ENCODE measurements at places on chromosomes 1 and 21.
A peak's percentile ranks its signal among the peaks of the same experiment; 100 is the strongest.

- no peak for DNase-seq
Measured at GRCh38 chr1:38133756-38134155, 87.2 kb upstream of the POU3F1 start.

- no peak for DNase-seq
Measured at GRCh38 chr1:20115479-20115878, 3.9 kb downstream of the PLA2G2D start.

DNA sequence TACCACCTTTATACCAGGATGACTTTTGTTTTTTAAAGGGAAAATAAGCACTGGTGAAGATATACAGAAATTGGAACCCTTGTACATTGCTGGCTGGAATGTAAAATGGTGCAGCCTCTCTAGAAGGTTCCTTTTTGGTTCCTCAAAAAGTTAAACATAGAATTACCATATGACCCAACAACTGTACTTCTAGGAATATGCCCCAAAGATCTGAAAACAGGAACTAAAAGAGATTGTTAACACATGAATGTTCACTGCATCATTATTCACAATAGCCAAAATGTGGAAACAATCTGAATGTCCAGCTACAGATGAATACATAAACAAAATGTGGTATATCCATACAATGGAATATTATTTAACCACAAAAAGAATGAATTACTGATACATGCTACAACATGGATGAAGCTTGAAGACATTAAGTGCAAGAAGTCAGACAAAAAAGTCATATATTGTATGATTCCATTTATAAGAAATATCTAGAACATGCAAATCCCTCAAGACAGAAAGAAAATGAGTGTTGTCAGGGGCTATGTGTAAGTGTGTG, 84.9 kb upstream of the DMRTA2 start:
- peak; percentile 44 for DNase-seq

DNA sequence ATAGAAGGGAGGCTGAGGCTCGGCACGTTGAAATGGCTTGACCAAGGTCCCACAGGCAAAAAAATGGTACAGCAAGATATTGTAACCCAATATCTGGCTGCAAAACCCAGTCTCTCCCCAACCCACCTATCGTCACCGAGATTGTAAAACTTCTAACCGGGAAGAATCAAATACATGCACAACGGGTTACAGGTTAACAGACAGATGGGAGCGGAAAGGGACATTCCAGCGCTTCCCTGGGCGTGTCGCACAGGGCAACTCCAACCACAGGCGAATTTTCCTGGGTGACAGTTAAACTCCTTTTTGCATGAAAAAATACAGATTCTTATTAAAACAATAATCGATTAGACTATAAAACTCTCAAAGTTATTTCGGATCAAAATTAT, 31.8 kb upstream of the JUN start:
- DNase-seq = peak; percentile 46

GRCh38 chr1:237258871-237259270, 216.9 kb downstream of the RYR2 start:
- no peak for DNase-seq

DNA sequence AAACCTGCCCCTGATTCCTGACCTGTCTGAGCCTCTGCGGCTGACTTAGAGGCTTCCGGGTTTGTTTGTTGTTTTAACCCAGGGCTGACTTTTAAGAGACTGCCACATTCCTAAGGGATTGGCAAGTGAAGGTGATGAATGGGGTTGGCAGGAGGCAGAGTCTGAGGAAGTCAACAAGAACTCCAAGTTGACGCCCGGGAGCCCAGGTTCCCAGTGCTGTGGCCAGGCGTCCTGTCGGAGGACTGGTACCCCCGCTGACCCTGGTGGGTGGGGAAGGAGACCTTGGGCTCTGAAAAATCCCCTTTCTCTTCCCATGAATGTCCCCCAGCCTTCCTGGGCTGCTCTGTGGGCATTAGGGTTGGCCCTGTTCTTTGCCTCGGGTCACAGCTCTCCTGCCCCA, 19.7 kb upstream of the EPS8L3 start:
- DNase-seq = no peak

- no peak for DNase-seq
Measured at GRCh38 chr1:9835758-9836631, 12.2 kb upstream of the CLSTN1 start.

DNA sequence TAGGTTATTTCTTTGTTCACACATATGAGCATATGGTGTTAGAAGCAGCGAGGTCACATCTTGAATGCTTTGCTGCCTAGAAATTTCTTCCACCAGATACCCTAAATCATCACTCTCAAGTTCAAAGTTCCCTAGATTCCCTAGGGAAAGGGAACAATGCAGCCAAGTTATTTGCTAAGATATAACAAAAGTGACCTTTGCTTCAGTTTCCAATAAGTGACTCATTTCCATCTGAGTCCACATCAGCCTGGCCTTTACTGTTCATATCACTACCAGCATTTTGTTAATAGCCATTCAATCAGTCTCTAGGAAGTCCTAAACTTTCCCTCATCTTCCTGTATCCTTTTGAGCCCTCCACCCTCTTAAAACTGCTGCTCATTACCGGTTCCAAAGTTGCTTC, 1502.5 kb downstream of the KCNT2 start:
- no peak for DNase-seq

DNA sequence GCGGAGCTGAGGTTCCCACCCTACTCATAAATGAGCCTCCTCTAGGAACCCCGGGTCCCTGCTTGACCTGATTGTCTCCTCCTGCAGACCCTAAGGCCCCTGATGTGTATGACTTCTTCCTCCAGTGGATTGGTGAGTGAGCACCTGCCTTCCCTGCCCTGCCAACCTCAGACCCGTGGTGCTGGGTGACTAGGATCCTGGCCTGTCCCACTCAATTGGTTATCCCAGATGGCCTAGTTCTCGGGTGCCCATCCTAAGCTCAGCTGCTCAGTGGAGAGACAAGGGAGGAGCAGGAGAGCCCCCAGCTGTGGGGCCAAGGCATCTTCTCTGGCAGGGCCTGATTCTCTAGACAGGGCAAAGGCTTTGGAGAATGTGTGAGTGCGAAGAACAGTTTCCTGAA, 12.2 kb downstream of the CYP4B1 start:
- DNase-seq = no peak

DNA sequence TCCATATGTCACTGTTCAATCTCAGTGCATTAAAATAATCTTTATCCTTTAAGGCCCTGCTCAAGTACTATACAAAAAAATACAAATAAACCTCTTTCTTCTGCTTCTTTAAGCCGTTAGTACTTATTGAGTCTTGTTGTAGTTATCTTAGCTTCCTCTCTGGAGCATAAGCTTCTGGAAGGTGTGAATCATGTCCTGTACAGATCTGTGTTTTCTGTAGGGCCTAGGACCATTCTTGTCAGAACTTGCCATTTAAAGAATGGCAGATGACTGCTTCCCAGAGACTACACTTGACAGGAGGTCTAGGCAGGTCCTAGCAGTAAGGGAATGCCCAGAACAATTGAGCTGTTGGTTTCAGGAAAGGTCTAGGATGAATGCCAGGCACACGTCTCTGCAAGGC, 12.9 kb downstream of the NEK7 start:
- peak; percentile 51 for DNase-seq

DNA sequence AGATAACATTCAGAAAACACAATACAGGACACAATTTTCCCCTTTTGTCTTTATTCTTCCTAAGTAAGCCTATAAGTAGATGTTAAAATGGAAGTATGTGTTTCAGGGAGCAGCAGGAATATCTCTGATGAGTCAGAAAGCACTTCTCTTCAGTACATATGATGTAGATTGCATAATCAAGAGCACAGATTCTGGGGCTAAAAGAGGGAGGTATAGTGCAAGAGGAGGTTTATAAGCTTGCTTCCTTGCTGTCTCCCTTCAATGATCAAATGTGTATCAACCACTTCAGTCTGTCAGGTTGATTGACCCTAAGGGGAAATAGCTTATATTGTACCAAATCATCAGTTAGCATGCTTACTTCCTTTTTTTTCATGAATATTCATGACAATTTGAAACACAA, 822.8 kb downstream of the BRINP3 start:
- DNase-seq = no peak

GRCh38 chr1:25197982-25198662, 34.2 kb downstream of the SYF2 start:
- DNase-seq = peak; percentile 46

GRCh38 chr1:180674603-180675530, 43.0 kb downstream of the XPR1 start:
- DNase-seq = peak; percentile 18

DNA sequence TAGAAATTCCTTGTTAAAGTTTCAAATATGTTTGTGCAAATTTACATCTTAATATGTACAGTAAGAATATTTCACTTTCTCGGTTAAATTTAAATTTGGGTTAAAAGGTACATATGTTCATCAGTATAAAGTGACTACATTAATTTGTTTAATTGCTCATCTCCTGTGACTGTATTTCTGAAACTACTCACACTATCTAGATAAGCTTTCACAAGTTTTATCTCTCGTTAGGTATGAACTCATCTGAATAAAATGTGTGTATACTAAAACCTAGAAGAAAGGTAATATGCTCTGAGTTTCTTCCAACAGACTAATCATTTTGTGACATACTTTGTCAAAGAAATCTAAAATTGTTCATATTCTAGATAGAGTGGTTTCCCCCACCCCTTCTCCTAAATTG, 150.7 kb downstream of the PATJ start:
- DNase-seq = no peak

DNA sequence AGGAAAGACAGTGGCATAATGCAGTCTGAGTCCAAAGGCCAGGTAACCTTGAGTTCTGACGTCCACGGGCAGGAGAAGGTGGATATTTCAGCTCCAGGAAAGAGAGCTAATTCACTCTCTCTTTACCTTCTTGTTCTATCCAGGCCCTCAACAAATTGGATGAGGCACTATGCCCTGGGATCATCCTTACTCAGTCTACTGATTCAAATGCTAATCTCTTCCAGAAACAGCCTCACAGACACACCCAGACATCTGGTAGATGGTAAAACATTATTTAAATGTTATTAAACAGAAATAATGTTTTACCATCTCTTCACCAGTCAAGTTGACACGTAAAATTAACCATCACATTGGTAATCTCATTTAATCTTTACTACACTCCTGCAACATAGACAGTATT, 73.0 kb downstream of the RBM11 start:
- no peak for DNase-seq

DNA sequence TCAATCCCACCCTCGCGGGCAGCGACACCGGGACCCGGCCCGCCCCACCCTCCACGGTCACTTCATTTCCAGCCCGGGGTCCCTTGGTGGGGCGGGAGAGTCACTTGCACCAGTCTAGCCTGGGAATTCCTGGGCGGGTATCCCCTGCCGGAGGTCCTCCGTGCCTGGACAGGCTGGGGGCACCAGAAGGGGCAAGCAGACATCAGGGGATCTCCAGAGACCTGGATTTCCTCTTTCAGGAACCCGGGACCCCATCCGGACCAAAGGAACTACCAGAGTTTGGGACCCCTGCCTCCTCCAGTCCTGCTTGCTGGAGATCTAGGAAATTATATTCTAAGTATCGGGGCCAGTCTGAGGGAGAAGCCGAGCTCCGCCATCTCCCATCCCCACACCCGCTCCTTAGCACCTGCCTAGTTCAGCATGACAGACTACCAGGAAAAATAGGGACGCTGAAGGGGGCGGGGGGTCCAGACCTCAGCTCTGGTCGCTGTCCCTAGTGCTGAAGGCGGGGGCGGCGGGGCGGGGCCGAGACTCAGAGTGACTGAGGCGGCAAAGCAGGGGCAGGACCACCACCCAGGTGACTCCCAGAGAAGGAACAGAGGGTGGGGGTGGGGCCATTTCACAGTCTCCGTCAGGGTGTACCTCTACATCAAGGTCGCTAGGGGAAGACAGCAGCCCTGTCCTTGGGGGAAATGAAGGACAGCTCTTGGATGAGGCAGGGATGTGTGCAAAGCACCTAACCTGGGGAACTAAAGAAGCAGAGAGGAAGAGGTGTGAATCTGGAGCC, 832 bp downstream of the HCN3 start:
- peak; percentile 79 for DNase-seq

- DNase-seq = no peak
Measured at GRCh38 chr1:15275921-15276683, 29.1 kb downstream of the FHAD1 start.

DNA sequence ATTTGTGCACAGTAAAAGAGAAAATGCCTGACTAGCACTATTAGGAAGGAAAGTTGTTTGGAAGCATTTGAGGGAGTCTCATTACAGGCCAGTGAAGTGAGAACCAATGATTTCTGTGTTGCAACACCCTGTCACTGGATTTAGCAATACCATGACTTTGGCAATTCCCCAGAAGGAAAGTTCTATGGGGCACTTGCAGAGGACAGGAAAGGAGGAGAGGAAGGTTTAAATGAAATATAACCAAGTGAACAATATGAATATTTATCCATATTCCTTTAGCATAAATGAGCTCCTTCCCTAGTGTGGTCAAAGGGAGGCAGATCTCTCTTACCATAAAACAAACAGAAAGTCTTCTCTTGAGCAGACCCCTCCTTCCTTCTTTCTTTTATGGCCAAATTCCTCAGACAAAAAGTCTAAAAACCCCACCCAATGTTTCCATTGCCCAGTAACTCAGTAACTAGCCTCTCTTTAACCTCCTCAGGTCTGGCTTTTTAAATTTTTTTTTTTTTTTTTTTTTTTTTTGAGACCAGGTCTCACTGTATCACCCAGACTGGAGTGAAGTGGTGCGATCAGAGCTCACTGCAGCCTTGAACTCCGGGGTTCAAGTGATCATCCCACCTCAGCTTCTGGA, 5.5 kb downstream of the TLR5 start:
- DNase-seq = peak; percentile 38

GRCh38 chr1:219902951-219903350, 25.4 kb downstream of the SLC30A10 start:
- DNase-seq = no peak

DNA sequence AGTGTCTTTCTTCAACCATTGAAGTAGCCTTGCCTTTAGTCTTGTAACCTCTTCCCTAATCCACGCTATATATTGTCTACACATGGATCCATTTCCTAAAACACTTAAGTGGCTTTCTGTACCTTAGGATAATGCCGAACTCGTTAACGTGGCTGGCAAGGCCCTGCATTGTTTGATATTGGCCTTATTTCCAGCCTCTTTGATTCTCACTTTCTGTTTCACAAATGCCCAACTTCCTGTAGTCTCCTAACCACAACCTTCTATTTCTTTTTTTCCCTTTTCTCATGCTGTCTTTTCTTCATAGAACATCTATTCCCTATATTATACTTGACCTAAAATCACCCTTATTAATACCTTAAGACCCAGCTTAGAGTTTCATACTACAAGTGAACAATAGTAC, 536.0 kb downstream of the LMO4 start:
- DNase-seq = no peak

DNA sequence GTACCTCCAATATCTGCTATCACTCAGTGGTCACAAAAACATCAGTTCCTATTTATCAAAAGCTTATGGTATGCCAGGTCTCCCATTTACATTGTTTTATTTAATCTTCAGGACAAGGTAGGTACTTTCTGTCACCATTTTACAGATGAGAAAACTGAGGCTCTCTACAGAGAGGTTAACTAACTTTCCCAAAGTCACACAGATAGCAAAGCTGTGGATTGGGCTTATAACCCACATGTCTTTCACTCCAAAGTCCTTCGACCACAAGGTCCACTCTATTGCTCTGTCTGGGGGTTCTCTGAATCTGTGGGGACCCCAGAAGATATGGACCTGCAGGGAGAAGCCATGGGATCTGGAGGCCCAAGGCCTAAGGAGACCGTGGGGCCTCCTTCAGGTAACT, 26.6 kb upstream of the EPS8L3 start:
- DNase-seq = peak; percentile 41

Data from hematopoietic multipotent progenitor cell treated with erythropoietin and hydrocortisone succinate and interleukin-3 and kit ligand, for 4 days (in vitro differentiated cells).